ENCODE measurements at places on chromosomes 13 and 19.

DNA sequence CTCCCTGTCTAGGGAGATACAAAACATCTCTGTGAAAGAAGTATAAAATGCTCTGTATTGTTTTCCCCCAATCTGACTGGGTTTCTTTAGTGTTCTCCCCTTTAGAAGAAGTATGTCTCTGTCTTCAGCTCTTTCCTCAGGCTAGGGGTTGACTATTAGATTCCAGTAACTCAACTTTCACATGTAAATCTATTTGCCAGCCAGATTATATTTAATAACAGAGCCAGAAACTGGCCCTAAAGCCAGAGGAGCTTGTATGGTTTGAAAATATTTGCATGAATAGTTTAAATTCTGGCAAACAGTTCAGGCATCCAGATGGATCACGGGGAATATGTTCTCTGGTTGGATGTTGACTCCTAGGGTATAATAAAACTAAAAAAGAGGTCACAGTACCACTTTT, 22.3 kb upstream of the CYSLTR2 start:
- no peak for DNase-seq

DNA sequence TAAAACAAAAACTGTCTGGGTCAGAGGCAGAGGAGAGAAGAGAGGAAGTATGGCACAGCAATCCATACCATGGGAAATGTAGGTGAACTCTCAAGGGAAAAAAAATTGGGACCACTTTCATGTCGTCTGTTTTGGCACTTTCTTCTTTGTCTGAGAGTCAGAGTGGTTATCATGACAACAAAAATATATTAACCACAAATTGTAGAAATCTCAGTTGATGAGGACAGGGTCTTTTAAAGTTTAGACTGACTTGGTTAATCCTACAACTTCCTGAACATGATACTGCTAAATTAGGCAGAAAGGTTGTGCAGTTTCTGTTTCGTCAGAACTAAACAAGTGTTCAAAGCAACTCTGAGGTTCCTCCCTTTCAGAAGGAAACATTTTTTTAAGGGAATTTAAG, 15.2 kb downstream of the KLF5 start:
- DNase-seq, result no peak

DNA sequence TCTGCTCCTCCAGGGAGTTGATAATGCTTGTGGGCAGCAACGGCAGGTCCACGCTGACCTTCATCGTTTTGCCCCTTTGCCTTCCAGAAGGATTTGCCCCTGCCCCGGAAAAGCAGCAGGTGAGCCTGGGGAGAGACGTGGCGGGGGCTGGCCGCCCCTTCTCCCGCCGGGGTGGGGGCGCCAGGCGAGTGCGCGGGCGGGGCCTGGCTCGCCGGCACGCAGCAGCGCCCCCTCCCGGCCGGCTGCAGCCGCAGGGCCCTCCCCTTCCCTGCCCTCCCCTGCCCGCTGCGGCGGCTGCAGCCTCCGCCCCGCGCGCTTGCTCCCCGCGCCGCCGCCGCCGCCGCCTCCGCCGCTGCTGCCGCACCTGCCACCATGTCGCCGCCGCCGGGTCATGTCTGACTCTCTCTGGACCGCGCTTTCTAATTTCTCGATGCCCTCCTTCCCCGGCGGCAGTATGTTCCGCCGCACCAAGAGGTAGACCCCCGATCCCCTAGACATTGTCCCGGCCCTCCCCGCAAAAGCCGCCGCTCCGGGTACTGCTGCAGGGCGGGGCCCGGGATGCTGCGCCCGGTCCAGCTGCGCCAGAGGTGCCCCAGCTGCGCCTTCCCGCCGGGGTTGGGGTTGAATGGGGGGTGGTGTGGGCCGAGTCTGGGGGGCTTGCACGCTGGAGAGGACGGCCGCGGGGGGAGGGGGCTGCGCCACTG, at the start of gene MAST1:
Gene MAST1 (plus strand): TSS at position 334 of the 704 bp plus-strand sequence. CDS start 58 bp downstream, at position 392.
- peak; percentile 16 for DNase-seq

DNA sequence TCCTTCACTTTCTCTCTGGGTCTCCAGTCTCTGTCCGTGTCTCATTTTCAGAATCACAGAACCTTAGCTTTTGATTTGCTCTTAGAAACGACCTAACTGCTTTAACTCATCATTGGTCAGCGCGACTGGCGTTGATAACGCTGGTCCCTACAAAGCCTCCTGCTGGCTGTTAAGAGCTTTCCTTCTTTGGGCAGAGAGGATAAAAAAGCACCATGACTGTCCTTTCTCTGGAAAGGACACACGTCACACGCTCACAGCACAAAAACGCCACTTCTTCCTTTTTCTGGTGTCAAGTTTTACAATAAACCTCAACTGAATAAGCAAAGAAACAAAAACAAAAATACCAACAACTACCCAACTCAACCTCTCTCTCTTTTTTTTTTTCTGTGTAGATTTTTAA, 1.7 kb upstream of the KLK12 start:
- no peak for DNase-seq

GRCh38 chr19:10885201-10886169, 14.1 kb downstream of the CARM1 start:
- DNase-seq, result no peak

GRCh38 chr13:33763021-33763420, 54.9 kb upstream of the RFC3 start:
- DNase-seq, result no peak

- no peak for DNase-seq
Measured at GRCh38 chr19:24081056-24081455, 5.9 kb upstream of the ZNF254 start.

All from CD4-positive, alpha-beta T cell (primary cell).